ENCODE measurements at places on chromosomes 4 and X.

DNA sequence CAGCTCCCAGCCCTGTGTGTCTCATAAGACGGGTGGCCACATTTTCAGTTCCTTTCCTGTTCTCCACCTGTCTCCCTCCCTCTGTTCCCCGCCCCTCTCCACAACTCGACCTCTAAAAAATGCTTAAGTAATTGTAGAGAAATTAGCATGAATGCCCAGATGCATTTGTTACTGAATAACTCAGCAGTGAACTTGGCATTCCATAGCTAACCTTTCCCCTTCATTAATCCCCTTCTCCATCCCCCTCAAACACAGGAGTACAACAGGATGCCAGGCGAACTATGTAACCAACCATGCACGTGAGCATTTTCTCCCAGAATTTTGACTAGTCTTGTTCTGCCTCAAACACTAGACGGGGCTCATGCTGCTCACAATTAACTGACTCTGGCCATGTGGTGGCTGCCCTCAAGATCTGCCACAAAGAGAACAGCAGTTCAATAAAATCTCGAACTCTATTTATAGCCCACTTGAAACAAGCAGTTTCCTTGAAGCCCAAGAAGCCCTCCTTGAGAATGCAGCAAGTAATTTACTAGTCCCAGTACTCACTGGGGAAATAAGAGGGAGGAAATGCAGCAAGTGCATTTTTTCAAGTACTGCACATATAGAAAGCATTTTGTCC is 351.2 kb downstream of the ARHGAP24 start:
- DNase-seq: no peak

- no peak for DNase-seq
Measured at GRCh38 chr4:17188125-17188524, 289.7 kb upstream of the LDB2 start.

DNA sequence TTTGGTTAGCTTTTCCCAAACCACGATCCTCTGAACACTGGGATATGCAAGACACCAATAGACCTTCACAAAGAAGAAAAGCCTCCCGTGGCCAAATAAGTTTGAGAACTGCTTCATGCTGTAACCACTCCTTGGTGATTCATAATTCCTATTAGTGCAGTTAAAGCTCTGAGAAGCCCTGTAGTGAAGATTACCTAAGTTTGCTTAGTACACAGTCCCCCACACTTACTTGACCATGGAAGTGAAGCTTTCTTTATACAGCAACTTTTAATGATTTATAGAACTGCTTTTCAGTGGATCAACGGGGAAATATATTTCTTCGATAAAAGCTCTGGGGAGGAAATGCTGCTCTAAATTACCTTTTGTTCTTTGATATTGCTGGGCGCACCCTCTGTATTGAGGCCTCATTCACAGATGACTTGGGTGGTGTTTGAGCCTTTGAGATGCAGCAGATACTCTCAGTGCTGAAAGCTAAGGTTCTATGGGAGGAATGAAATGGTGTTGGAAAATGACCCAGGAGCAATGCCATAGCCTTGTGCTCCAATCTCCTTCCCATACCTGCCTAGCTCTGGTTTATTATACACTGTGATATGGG is 67.4 kb downstream of the CBLL2 start:
- no peak for DNase-seq

DNA sequence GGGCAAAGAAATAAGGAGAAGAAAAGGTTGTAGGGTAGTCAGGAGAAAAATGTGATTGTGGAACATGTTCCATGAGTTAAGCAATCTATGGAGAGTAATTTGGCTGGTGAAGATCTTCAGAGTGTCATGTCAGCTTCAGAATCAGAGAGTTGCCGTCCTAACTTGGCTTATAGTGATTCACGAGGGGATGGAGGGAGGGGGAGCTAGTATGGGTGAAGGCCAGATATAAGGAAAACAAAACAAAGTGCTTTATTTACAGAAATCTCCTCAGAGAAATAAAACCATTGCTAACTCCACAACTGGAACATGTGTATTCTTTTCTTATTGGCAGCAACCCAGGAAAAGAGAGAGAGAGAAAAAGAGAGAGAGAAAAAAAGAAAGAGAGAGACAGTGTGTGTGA is 256.5 kb upstream of the NRK start:
- no peak for DNase-seq

GRCh38 chr4:40987151-40987550 is 227.2 kb downstream of the APBB2 start:
- no peak for DNase-seq

DNA sequence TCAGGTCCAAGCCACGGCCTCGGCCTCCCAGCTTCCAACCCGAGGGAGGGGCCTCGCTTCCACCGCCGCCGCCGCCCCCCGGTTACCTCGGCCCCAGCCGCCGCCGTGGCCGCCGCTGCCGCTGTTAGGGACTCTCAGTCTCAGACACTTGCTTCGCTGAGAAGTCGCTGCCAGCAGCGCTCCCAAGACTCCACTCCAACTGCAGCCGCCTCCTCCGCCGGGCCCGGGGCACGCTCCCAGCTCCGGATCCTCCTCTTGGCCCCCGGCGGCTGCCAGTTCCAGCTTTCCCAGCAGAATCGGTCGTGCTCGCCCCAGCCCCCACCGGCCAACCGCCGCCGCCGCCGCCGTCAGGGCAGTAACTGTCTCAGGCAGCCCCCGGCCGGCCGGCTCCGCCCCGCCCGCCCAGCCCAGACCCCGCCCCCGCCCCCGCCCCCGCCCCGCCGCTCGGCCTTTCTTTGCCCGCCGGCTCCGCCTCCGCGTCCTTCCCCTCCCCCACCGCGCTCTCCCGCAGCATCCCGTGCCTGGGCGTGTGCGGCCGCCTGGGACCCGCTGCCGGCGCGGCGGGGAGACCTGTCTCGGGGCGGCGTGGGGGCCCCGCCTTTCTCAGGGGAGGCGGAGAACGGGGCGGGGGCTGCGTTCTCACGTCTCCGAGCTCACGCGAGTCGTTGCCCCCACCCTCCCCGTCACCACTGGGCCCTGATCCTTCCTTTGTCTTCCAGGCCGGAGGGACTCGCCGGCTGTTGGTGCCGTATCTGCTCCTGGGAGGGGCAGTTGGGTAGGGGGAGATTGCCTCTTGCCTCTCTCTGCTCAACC is at the start of gene ANKRD50:
TSS of gene ANKRD50 (minus strand) at position 361 of the 813 bp plus-strand sequence. CDS start 2,221 bp downstream, outside the sequence.
- peak; percentile 39 for DNase-seq

- no peak for DNase-seq
Measured at GRCh38 chr4:45409536-45409935, 683.2 kb upstream of the GNPDA2 start.

DNA sequence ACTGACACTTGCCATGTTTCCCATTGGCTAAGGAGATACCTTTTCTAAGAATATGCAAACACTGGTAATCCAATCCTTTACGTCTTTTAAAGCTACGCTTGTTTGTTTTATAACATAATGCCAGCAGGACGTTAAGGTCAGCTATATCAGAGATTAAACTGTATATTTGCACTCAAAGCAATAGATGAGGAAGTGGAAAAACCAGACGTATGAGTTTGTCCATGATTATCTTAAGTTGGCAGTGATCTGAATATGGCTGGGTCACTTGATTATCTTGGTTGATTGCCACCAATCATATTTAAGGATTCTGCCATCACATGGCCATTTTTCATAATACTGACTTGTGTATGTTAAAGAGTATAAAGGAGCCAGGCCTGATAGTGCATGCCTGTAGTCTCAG is 19.4 kb downstream of the TMSB4X start:
- no peak for DNase-seq

DNA sequence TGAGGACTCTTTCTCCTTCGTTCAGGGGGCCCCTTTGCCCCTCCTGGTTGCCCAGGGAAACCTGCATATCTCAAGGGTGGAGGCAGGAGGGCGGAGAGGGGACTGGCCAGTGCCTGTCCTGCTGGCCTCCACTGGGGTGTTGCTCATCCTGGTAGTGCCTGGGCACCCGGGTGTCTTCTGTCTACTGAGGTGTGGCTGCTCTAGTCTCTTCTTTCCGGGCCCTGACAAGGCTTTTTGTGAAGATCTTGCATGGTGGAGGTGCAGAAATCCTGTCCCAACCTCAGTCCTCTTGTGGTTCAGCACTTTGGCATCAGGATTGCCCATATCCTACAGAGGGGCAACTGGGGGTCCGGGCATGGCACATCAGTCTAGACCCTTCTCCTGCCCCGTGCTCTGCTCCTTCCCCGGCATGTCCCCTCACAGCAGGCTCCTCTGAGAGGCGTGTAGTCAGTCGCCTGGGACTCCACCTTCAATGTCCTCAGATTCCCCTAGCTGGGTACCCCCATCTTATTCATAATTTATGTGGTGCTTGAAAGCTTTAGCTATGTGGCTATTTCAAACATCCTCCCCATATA is 1.9 kb downstream of the CCDC110 start:
- DNase-seq: no peak

DNA sequence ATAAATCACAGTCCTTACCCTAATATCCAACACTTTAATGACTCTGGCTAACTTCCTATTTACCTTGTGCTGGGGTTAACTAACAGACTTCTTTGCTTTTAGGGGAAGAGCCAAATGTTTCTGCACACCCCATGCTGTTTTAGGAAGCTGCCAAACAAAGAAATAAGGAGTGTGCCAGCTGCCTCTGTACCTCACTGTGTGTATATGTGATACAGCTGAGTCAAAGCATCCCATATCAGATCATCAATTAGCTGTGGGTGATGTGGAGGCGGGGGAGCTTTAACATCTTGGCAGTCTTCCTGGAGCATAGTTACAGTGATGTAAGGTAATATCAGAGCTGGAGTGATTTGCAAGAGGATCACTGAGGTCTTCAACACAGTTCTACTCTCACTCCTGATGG is 95.4 kb downstream of the COL25A1 start:
- no peak for DNase-seq

DNA sequence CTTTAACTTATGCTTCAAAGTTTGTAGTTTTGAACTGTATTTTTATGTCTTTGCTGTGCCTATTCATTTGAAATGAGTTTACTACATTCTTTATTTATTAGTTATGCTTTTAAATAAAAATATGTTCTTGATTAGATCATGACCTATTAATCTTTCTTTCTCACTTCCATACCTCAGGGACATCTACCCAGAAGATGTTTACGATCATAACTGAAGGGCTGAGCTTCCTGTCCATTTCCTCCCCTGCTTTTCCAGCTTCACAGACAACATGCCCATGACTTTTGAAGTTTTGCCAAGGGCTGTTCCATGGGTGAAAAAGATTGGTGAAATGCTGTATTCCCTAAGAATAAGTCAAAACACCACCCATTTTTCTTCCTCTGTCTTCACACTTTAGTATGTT is 99.7 kb upstream of the DDIT4L start:
- DNase-seq: no peak

GRCh38 chrX:30990361-30990760 is 81.5 kb downstream of the FTHL17 start:
- DNase-seq: no peak

Measured in activated CD4-positive, alpha-beta T cell treated with anti-CD3 and anti-CD28 coated beads for 1 hour (primary cell).